Gastroesophageal sphincter (tissue), 4 donors: ENCODE measurements at places on chromosomes 3 and 15. TPM values are rescaled to one million over a fixed set of nuclear protein-coding genes. Genes with fewer than 3 reads are reported as not detected.

Gene STAC
- 11.6 TPM for total RNA-seq

Gene CELF6
- total RNA-seq: 2.2 TPM

Gene SKOR1
- total RNA-seq: 0.67 TPM

Gene IQGAP1
- total RNA-seq: 360 TPM

Gene GOLGA6A
- total RNA-seq: 1.3 TPM

Gene CEMIP
- total RNA-seq: 0.54 TPM

Gene PATL2
- total RNA-seq: 1.2 TPM

Gene CCR3
- not detected for total RNA-seq

- ATAC-seq: no peak
Observed at GRCh38 chr15:33071451-33071850, 123.1 kb downstream of the FMN1 start.

- ATAC-seq: no peak
Observed at GRCh38 chr3:65995515-65995914, 43.2 kb downstream of the MAGI1 start.

- ATAC-seq: no peak
Observed at GRCh38 chr3:158140396-158140795, 30.5 kb downstream of the RSRC1 start.

GRCh38 chr3:98734306-98734705, 28.8 kb upstream of the ST3GAL6 start:
- ATAC-seq: no peak

DNA sequence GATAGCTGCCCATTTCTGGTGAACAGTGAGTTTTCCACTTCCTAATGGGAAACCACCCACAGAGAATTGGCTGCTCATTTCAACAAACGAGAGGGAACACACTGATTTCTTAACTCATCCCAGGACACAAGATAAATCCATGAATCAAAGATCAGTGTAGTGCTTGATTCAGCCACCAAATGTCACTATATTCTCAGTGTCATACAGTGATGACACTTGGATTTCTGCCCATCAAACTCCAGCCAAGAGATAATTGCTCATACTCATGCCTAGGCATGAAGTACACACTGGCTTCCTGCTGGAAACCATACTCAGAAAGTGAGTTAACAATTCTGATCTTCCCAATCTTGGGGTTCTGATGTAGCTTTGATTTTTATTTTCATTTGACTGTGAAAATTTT, 35.4 kb upstream of the GRM7 start:
- no peak for ATAC-seq

- ATAC-seq: peak; percentile 56
Observed at GRCh38 chr15:44711743-44712345, 527 bp downstream of the B2M start.

- ATAC-seq: no peak
Observed at GRCh38 chr15:97728791-97729190, 231.7 kb upstream of the ARRDC4 start.

- peak; percentile 81 for ATAC-seq
Observed at GRCh38 chr3:66115858-66116654, 77.3 kb upstream of the MAGI1 start.

DNA sequence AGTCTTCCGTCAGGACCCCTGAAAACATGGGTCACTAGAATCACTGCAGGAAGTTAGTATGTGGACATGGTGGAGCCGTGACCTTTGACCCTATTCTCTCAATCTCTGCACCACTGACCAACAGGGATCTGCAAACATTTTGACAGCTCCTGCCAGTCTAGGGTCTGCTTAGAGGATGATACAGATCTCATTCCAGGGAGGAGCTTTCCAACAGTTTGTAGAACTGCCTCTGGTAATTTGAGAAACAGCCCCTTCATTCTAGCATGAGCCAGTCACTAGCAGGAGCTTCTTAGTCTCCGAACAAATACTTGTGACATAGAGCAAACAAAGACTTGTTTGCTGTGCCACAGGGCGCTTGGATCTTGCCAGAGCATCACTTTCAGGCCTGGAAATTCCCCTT, 270.3 kb upstream of the CFAP20DC start:
- ATAC-seq: no peak

DNA sequence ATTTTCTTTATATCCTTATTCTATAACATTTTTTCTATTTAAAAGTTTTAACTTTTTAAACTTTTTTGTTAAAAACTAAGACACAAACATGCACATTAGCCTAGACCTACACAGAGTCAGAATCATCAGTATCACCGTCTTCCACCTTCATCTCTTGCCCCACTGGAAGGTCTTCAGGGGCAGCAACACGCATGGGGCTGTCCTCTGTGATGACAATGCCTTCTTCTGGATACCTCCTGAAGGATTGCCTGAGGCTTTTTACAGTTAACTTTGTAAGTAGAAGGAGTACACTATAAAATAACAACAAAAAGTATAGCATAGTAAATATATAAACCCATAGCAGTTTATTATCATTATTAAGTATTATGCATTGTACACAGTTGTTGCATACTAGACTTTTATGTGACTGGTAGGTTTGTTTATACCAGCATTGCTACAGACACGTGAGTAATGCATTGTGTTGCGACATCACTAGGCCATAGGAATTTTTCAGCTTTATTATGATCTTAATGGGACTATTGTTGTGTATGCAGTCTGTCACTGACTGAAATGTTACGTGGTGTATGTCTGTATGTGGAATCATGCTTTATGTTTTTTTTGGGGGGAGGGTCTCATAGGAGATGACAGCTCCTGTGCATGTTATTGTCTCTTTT, 18.2 kb downstream of the ATP1B3 start:
- ATAC-seq: peak; percentile 50

DNA sequence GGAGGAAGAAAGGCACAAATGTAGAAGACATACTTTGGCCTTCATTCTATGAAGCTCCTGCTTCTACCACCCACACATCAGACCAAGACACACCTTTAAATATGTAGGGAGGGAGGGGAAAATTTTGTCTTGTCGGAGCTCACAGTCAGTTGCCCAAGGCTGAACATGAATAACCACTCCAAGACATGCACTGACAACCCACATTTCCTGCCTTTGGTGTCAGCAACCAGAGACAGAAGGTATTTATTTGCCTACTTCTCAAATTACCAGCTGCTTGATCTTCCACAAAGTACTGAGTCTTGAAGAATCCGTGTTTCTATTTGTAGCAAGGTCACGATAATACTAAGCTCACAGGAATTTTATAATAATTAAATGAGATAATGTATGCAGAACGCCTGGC, 169.7 kb downstream of the KCNMB2 start:
- no peak for ATAC-seq

DNA sequence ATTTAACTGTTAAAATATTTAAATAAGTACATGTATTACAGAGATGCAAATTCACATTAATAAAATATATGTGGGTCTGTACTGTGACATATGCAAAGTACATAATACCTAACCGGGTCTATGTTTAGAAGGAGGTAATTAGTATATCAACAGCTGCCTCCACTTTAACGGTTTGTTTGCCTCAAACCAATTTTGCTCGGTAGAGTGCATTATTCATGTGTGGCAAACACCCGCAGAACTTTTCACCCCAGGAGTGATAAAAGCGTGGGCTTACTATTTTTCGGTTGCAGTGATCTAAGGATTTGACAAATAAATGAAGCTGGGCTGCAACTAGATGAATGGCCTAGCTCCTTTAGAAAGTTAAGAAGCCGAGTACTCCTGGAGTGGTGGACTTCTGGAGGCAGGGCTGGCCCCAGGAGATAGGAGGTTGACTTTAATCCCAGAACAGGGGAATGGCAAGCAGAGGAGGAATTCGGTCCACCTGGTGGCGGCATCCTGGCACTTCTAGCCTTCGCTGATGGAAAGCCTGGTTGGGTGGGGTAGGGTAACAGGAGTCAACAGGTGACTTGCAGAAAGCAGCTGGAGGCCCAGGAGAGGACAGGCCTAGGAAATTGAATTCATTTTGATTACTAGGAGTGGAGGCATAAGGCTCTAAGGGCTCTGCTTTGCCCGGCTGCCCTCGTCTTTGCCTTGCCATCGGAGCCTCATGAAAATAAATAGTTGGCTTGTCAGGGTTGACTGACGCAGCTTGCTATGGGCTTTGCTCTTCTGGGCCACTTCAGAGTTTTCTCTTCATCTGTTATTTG, 2.4 kb downstream of the SLCO3A1 start:
- ATAC-seq: no peak

GRCh38 chr3:40071683-40072238, 237.7 kb upstream of the EIF1B start:
- no peak for ATAC-seq

DNA sequence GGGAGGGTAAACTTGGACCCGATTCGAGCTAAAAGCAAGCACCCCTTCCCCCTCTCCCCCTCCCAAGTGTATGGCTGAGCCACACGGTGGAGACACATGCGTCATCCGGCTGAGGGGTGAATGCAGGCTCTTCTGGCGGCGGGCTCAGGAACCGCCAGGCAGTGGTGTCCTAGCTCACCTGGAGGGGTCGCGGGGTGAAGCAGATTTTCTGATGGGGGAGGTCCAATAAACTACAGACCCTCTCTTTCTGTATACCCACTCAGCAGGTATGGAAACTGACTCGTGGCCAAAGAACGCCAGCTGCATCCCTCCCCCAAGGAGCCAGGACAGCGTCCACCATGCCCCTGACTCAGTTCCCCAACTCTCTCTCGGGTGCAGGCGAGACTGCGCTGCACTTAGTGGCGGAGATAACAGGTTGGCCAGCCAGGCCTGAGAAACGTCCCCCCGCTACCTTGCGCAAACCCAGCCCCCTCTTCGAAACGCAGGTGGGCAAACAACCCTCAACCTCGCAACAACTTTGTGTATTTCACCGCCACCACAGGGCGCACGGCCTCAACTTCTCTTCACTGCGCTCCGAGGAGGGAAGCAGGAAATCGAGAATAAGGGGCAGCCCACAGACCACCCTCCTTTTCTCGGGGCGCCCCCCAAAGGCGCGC, 1.3 kb downstream of the MAGI1 start:
- no peak for ATAC-seq

GRCh38 chr3:42693530-42693930, 8.2 kb downstream of the KLHL40 start:
- ATAC-seq: no peak

DNA sequence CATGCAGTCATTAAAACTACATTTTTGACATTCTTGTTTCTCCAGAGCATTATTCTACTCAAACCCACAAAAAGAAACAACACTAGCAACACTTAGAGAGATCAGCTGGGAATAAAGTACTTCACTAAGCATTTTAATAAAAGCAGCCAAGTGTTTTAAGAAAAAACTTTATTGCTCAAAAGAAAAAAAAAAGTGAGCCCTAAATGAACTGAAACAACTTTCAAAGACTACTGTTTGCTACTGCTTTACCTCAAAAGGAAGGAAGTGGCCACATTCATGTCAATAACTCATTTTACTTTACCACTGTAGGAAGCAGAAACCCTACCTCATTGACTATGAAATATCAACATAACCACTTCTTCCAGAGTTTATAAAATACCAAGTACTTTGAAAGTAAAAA, 91.3 kb downstream of the UACA start:
- ATAC-seq: no peak

GRCh38 chr3:141421186-141421585, 52.9 kb downstream of the ZBTB38 start:
- no peak for ATAC-seq

GRCh38 chr3:111080413-111080812, 8.8 kb downstream of the NECTIN3 start:
- ATAC-seq: no peak

GRCh38 chr15:51053571-51053970, 41.1 kb downstream of the TNFAIP8L3 start:
- no peak for ATAC-seq

GRCh38 chr3:157268026-157268425, 108.1 kb upstream of the CCNL1 start:
- ATAC-seq: no peak

GRCh38 chr3:170962411-170962810, 54.0 kb upstream of the EIF5A2 start:
- no peak for ATAC-seq

DNA sequence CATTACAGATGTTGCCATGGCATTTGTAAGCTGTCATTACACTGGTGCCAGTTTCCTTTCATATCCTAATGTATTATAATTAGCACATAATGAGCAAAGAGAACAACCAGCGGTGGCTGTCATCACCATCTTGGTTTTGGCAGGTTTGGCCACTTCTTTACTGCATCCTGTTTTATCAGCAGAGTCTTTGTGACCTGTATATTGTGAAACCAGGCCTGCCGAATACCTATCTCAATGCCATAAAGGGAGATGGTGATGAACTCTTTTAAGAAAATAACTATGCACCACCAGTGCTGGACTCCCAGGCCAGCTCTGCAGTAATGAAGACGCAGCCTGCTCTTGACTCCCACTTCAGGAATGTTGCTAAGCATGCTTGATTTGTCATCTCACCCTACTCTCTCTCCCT, 458.1 kb upstream of the NR2F2 start:
- ATAC-seq: no peak

DNA sequence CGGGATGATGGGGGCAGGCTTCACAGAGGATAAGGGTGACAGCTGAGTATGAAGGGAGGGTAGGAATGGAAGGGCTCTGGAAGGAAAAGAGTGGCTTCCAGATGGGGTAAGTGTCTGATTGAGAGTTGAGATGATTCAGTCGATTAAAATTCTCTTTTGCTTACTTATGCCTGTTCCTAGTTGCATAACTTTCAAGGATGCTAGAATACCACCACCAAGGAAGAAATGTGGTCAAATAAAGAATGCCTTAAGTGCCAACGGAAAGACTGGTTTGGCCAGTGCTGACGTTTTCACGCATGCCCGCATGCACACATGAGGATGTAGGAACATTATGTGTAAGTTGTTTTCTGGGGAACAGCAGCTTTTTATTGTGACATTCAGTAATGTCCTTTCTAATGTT, 263.4 kb upstream of the WNT5A start:
- ATAC-seq: no peak

DNA sequence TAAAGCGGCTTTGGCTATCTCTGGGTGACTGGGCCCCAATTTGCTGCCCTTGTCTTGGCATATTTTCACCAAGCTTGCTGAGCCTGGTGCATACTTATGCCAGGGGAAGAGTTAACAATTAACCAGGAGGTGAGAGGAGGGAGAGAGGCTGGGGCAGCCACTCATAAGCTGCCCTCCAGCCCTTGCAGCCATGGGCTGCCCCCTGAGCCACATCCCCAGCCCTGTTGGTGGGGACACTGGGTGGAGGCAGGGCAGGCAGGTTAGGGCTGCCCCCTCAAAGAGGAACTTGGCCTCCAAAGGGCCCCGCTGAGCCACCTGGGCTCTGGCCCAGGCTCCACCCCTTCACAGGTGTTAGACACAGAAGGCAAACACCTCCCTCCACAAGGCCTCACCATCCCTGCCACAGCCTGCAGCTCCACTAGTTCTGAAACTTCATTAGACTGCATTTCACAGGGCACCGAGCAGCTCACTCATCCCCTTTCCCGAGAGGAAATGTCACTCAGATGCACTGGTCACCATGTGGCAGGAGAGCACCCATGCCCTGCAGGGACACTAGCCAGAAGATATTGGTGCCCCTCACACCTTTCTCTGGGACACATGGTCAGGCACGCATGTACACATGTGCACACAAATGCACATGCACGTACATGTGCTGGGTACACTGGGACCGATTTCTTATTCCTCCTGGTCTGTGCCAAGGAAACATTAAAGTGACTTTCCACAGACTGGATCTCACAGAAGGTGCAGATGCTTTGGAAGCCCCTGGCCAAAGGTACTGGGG, 20.2 kb downstream of the AMOTL2 start:
- ATAC-seq: no peak
